CD4-positive, alpha-beta T cell treated with Interleukin-15 for 4 hours (primary cell): ENCODE measurements at places on chromosomes 6 and 20.

- DNase-seq, result peak; percentile 17
Observed at GRCh38 chr6:163457637-163458561, 43.4 kb downstream of the QKI start.

DNA sequence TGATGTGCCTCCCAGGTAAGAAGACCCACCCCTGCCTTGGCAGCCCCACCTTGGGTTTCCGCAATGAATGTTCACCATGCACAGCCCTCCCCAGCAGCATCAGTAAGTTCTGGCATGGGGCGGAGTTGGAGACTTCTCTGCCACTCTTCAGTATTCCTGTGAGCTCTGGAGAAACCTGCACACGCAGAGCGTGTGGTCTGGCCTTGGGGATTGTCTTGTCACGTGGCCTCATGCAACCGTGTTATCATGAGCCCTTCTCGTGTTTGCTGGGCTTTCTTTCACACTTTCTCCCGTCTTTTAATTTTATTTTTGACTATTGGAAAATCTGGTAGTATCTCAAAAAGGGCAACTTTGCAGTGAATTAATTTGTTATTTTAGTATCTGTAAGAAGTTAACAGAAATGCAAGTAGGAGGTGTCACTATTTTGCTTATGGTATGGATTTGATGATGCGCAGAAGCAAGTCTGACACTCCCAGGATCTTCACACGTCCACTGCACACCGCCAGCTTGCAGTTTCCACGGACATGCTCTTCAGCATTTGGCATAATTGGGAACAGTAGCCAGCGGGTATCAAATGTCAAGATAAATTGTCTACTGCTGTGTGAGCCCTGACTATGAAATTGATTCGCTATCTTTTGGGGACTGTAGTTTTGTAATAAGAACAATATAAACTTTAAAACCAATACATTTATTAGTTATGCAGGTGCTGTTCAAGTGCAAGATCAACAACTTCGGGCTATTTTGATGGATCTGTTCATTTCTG, 463.5 kb downstream of the QKI start:
- DNase-seq, result no peak

- DNase-seq, result no peak
Observed at GRCh38 chr6:66126358-66126757, 419.3 kb upstream of the EYS start.

DNA sequence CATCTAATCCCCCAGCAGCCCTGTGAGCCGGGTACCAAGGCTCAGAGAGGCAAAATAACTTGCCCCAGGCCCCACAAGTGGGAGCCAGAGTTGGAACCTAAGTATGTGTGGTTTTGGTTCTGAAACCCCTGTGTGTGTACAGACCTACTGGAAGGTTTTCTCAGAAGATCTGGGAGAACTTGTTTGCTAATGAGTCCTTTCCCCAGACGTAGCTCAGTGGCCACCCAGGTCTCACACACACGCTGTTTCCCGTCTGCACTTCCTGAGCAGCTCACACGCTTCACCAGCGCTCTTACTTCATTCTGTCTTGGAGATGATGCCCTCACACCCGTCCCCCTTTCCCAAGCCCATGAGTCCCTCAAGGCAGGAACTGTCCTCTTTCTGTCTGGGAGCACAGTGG, 8.2 kb downstream of the CCN5 start:
- DNase-seq, result no peak

GRCh38 chr20:44028868-44029847, 114.5 kb downstream of the TOX2 start:
- no peak for DNase-seq

DNA sequence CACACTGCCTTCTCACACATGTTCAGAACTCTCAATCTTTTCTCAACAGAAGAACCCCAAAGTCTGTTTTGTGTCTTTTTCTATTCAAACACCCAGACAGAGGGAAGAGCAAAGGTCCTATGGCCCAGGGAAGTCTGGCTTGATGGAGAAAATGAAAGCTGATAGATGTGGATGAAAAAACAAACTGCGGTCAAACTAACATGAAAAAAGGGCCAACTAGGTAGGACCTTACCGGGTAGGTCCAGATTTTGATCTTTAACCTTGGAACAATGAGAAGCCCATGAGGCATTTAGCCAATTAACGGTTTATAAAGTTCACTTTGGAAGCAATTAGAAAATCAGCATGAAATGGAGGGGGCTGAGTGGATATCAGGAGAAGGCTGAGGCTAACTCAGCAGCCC, 507.7 kb upstream of the SLC35B3 start:
- DNase-seq, result no peak

- peak; percentile 27 for DNase-seq
Observed at GRCh38 chr6:30915591-30915946, 1.5 kb downstream of the VARS2 start.

GRCh38 chr6:157196391-157196790, 126.9 kb downstream of the TMEM242 start:
- DNase-seq, result no peak

- DNase-seq, result no peak
Observed at GRCh38 chr6:136552054-136552453, 1.8 kb upstream of the MAP7 start.

DNA sequence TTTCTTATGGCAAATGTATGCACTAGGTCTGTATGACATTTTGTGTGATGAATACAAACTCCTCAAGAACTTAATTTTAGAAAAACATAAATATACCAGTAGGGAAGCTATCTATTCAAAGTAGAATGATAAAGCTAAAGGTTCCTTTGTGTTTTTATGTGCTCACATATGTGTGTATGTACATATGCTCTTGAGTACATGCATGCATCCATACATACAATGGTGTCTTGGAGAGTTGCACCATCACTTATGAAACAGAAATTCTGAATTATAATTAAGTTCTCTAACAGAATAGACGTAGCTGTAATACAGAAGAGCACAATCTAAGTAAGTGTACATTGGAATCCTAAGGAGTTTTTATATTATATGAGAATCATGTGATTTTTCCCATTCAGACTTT, 2.3 kb downstream of the NKAIN2 start:
- no peak for DNase-seq

DNA sequence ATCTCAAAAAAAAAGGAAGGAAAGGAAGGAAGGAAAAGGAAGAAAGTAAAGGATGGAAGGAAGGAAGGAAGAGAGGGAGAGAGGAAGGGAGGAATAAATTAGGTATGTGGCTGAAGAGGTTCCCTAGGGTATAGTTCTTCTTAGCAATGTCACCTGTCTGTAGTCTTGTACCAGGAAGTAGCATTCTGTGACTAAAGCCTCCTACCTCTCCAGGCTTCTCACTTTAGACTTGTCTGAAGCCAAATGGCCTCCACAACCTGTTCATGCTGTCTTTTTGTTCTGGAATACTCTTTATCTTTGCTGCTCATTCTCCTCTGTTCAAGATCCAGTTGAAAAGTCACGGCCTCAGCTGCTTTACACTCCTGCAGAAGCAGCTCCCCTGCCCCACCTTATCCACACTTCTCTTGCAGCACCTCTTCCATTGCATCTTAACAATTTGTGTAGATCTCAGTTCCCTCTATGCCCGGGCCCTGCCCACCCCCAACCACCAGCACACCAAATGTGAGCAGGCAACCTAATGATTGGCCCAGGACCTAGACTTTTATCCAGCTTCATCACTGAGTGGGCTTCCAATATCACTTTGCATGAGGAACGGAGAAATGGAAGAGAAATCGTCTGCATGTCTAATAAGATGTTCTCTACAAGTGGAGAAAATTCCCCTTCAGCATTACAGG, 19.1 kb downstream of the GCNT2 start:
- DNase-seq, result no peak

DNA sequence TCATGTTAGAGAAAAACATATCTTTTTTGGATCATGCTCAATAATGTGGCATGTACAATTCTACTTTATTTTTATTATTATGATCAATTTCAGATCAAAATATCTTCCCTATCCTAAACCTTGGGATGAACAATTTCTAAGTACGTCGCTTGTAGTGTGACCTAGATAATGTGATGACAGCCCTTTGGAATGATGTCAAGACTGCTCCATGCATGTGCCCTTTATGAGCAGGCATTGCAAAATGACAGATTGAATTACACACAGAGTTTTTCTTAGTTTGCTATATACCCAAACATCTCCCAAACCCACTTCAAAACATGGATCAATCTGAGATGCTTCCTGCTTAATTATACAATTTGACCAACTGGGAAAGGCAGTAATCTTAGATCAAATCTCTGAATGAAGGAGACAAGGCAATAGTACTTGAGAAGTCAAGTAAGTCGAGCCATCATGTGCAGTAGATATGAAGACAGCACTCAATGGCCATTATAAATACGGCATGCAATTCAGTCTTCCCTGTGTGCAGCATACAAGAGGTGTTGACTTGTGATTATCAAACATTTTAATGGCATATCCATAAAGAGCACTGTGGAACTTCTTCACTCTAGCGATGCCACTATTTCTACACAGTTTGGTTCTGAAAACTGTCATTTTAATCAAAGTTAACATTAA, 294.8 kb downstream of the RNF144B start:
- DNase-seq, result no peak

- DNase-seq, result no peak
Observed at GRCh38 chr6:130997061-130997753, 65.8 kb downstream of the EPB41L2 start.

- DNase-seq, result no peak
Observed at GRCh38 chr6:92125681-92126080, 1293.7 kb downstream of the EPHA7 start.

DNA sequence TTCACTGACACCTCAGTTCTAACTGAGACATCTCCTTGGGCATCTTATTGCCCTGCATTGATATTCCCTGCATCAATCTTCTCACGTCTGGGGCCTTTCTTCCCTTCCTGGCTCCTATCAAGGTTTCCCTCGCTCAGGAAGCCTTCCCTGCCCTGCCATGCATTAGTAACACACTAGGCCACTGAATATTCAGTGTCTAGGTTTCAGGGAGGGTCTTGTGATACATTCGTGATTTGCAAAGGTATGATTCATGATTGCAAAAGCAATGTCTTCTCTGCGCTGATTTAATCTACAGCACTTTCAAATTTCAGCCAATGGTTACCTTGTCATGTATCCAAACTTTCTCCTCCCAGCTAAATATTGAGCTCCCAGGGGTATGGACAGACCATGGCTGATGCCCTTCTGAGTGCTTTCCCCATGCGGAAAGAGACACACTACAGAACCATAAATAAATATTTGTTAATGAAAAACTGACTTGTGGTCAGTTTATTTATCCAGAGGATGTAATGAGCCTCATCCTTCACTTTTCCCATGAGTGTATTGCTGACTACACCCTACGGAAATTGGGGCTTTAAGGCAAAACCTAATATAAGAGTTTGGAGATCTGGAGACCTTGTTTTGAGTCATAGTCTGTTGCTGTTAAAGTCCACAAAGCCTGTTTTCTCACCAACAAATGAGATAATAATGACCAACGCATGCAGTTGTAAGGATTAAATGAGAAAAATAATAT, 21.6 kb upstream of the PCSK2 start:
- DNase-seq, result no peak

DNA sequence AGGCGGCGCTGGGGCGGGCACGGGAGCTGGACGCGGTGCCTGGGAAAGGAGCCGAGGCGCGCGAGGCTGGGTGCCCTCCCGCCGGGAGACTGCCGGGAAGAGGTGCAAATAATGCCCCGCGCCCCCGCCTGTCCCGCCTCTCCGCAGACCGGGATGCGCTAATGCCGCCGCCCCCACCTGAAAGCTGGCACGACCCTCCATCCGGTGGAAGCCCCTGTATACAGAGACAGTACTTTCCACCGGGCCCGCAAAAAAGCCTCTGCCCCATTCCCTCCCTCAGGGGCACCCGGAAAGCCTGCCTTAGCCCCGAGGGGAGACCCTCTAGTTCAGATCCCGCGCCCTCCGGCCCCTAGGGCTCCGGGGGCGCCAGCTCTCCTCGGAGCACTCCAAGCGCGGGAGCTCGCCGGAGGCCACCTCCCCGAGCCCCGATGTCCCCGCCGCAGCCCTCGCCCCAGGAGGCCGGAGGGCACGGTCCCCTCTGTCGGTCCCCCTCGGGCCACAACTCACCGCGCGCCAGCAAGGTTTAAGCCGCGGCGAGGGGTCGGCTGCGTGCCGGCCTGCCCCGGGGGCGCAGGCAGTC, 1.2 kb downstream of the GRM4 start:
- no peak for DNase-seq

GRCh38 chr20:41308726-41309413, 8.7 kb downstream of the ZHX3 start:
- DNase-seq, result no peak

DNA sequence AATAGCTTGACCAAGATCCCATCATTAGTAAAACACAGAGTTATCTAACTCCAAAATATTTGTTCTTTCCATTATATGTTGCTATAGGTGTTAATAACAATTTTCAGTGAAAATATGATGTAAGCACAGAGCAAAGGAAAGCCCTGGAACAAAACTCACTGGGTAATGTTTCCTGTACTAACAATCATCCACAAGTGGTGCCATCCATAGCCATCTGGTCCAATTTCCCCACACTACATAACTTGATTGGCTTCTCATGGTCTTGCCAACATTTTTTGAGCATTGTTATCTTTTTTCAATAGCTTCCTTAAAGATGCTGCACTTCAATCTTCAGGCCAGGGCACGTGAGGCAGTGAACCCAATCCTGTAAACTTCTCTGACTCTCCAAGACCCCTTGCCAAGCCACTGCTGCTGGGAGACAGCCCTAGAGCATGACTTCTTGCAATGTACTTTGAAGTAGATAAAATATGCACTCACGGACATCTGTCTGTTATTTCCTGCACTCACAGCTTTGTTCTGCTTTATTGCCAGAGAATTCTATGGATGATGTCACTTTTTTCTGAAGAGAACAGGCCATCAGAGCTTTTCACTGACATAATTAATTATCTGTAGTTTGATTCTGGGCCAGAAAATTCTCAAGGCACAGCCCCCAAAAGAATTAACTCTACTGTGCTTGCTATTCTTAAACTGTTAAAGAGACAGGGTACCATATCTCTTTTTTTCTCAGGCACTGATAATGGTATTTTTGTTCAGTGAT, 97.5 kb upstream of the TMEM30A start:
- DNase-seq, result no peak

- DNase-seq, result no peak
Observed at GRCh38 chr6:74879234-74879633, 326.6 kb downstream of the COL12A1 start.

DNA sequence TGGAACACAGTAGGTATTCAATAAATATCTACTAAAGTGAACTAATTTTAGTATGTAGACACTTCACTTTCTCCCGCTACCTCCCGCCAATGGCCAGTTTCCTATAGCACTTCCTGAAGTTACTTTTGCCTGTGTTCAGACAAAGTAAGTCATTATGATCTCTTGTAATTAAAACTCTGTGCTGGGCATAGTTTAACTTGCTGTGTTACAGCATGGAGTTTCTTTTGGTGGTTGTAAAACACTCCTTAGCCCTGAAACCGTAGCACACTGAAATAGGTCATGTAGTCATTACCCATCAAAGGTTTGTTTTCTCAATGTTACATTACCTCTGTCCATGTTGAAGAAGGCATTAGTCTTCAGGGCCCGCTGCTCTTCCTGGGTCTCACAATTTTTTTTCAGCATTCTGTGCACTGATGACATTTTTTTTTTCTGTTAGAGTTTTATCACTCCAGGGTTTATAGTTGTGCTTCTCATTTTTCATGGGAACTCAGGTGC, 54.0 kb upstream of the CENPW start:
- no peak for DNase-seq
